ENCODE measurements at places on chromosomes 2 and 18.

DNA sequence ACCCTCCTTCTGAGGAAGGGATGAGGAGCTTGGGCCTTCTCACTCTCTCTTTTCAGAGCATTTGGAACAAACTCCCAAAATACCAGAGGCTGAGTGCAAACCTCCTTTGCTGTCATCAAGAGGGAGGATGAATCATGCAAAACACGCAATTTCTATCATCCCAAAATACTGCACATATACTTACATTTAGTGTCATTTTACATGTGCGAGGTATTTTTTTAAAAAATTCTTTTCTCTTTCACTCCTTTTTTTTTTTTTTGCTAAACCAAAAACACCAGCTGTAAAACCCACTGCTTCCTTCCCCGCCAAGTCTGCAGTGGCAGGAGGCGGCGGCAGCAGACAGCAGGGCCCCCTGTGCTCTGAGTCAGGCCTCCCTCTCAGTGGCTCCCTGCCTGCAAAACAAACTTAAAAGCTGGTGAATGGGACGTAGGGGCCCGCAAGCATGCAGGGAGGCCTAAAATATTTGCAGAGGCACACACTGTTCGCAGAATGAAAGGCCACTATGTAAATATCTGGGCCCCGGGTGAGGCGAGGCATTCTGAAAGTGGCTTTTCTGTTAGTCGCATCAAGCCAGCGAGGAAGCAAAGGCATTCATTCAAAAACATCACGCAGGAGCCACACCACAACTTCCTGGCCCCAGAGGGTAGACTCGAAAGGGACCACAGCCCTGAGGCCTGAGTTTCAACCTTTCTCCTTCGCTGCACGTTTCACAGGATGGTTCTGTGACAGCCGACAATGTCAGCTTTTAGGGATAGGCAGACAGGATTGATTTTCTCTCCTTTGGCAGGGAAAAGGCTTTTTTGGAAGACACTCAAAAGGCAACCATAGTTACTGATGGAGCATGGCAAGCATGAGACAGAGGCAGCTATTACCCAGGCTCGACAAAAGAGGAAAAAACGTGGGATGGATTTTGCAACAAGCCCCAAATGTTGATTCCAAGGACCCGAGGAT, 73.4 kb downstream of the ACTR2 start:
- no peaks in the 10 kb centered on the region for H3K27me3 ChIP-seq
- no peaks in the 10 kb centered on the region for H3K36me3 ChIP-seq
- DNase-seq = no peak
- peak overlapping the region; percentile 14 for H3K4me3 ChIP-seq

DNA sequence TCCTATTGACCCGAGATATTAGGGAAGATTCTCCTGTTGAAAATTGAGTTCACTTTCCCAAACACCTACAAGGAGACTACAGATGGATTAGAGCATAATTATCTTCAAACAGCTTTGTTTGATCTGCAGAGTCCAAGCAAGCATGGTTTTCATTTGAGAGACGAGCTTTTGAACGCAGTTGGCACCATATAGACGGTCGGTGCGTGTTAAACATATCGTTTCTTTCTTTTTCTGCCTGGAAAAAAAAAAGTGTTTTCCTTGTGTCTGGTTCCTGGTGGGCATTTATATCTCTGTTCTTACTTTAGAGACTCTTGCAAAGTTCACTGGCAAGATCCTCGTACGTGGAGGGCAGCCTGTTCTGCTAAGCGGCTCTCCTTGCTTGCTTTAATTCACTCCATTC, 248.9 kb downstream of the TMEM182 start:
- H3K4me3 ChIP-seq = no peak overlapping the region
- no peaks in the 10 kb centered on the region for H3K36me3 ChIP-seq
- no peak overlapping the region for H3K27ac ChIP-seq
- no peak for DNase-seq

- H3K27me3 ChIP-seq = no peaks in the 10 kb centered on the region
- no peaks in the 10 kb centered on the region for H3K36me3 ChIP-seq
- DNase-seq = no peak
- H3K4me3 ChIP-seq = no peak overlapping the region
Observed at GRCh38 chr2:79977792-79978191, 326.8 kb downstream of the LRRTM1 start.

GRCh38 chr2:118222672-118223421, 134.6 kb downstream of the INSIG2 start:
- H3K36me3 ChIP-seq = no peaks in the 10 kb centered on the region
- peak overlapping the region; percentile 75 for H3K27ac ChIP-seq
- peak overlapping the region; percentile 52 for H3K4me3 ChIP-seq
- peaks cover 31% of the 10 kb centered on the region for H3K4me1 ChIP-seq

GRCh38 chr2:136645236-136645828, 120.0 kb upstream of the THSD7B start:
- no peaks in the 10 kb centered on the region for H3K36me3 ChIP-seq
- H3K27ac ChIP-seq = no peak overlapping the region
- H3K4me3 ChIP-seq = no peak overlapping the region
- H3K27me3 ChIP-seq = no peaks in the 10 kb centered on the region
- no peak for DNase-seq
- H3K4me1 ChIP-seq = no peaks in the 10 kb centered on the region

GRCh38 chr2:229665158-229665557, 49.2 kb downstream of the DNER start:
- H3K4me1 ChIP-seq = no peaks in the 10 kb centered on the region
- DNase-seq = no peak
- no peaks in the 10 kb centered on the region for H3K27me3 ChIP-seq
- H3K4me3 ChIP-seq = no peak overlapping the region
- no peak overlapping the region for H3K27ac ChIP-seq
- H3K36me3 ChIP-seq = no peaks in the 10 kb centered on the region

DNA sequence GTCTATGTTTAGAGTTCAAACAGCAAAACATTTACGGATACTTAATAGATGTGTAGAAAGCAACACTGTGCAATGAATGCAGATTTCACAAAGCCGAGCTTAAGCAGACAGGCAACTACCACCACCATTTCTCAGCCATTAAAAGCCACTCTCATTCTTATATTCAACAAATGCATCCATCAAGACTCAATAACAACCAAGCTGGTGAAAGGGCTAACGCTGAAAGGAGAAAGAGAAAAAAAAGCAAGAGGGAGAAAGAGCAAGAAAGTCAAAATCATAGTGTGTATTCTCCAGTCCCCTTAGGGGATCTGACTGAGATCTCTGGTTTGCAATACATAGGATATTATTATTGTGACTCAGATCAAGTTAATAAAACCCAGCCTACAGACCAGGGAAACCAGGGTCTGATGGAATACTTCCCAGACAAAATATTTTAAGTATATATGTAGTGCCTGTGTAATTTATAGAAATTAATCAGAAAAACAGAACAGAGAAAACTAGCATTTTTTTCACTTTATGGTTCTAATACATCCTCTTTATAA, 14.1 kb downstream of the SATB2 start:
- DNase-seq = no peak
- no peak overlapping the region for H3K27ac ChIP-seq

- no peak overlapping the region for H3K27ac ChIP-seq
- H3K36me3 ChIP-seq = no peaks in the 10 kb centered on the region
- no peak for DNase-seq
- no peak overlapping the region for H3K4me3 ChIP-seq
- no peaks in the 10 kb centered on the region for H3K4me1 ChIP-seq
- H3K27me3 ChIP-seq = no peaks in the 10 kb centered on the region
Observed at GRCh38 chr18:8561123-8561910, 47.9 kb upstream of the RAB12 start.

- peaks cover 57% of the 10 kb centered on the region for H3K36me3 ChIP-seq
- peaks cover 30% of the 10 kb centered on the region for H3K4me1 ChIP-seq
- no peak overlapping the region for H3K4me3 ChIP-seq
- DNase-seq = peak; percentile 44
- H3K27ac ChIP-seq = peak overlapping the region; percentile 53
Observed at GRCh38 chr2:3465844-3466481, 53.4 kb downstream of the ADI1 start.

DNA sequence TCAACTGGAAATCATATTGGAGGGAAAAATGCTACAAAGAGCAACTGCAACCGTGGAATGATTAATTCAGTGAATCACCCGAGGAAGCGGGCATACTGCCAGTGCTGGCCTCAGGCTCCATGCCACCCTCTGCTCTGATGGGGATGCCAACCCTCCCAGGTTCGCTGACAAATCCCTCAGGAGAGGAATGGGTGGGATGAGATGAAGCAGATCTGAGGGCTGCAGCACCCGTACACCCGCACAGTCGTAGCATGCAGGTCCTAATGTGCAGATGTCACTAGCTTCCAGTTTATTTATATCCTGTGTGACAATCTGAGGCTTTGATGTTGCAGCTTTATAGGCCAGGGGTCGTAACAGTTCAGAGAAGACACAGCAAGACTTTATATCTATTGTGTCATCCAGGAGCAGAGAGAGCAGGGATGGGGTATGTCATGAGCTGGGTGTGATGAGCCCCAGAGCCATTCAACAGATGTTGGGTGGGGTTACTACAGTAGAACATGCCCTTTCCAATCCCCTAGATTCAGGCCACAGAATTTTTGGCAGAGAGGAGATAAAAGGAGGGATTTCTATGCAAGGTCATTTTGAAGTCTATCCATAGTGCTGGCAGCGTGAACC, 44.6 kb downstream of the DPP4 start:
- DNase-seq = no peak
- no peaks in the 10 kb centered on the region for H3K36me3 ChIP-seq
- no peak overlapping the region for H3K4me3 ChIP-seq
- H3K4me1 ChIP-seq = peaks cover 39% of the 10 kb centered on the region

- H3K27ac ChIP-seq = no peak overlapping the region
- H3K4me3 ChIP-seq = no peak overlapping the region
- H3K36me3 ChIP-seq = no peaks in the 10 kb centered on the region
- H3K27me3 ChIP-seq = no peaks in the 10 kb centered on the region
- H3K4me1 ChIP-seq = peaks cover 12% of the 10 kb centered on the region
Observed at GRCh38 chr2:233855345-233855744, 1.0 kb upstream of the HJURP start.

GRCh38 chr2:191176801-191177438, 26.1 kb upstream of the STAT4 start:
- no peaks in the 10 kb centered on the region for H3K36me3 ChIP-seq
- no peak for DNase-seq
- H3K27ac ChIP-seq = no peak overlapping the region
- no peaks in the 10 kb centered on the region for H3K27me3 ChIP-seq
- no peak overlapping the region for H3K4me3 ChIP-seq

DNA sequence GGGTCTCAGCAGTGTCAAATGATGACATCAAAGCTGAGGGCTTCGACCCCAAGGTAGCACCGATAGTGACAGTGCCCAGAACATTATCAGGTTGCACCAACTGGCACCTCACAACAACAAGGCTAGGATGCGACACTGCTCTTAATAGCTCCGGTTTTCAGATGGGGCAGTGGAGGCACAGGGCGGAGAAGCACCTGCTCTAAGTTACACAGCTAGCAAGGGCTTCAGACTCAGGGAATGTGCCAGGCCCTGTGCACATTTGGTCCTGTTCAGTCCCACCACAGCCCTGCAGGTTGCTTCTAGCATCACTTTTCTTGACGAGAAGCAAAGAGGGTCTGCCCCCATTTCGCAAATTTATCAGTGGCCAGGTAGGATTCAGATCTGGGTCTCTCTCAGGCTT, 74.1 kb downstream of the DGKD start:
- no peaks in the 10 kb centered on the region for H3K36me3 ChIP-seq
- H3K4me3 ChIP-seq = no peak overlapping the region
- DNase-seq = peak; percentile 18
- H3K4me1 ChIP-seq = peaks cover 4% of the 10 kb centered on the region

GRCh38 chr2:197140045-197140444, 170.5 kb downstream of the ANKRD44 start:
- no peaks in the 10 kb centered on the region for H3K36me3 ChIP-seq
- DNase-seq = no peak

GRCh38 chr18:21129566-21130216, 18.1 kb upstream of the ROCK1 start:
- DNase-seq = no peak
- H3K36me3 ChIP-seq = no peaks in the 10 kb centered on the region
- no peak overlapping the region for H3K4me3 ChIP-seq
- no peaks in the 10 kb centered on the region for H3K4me1 ChIP-seq

DNA sequence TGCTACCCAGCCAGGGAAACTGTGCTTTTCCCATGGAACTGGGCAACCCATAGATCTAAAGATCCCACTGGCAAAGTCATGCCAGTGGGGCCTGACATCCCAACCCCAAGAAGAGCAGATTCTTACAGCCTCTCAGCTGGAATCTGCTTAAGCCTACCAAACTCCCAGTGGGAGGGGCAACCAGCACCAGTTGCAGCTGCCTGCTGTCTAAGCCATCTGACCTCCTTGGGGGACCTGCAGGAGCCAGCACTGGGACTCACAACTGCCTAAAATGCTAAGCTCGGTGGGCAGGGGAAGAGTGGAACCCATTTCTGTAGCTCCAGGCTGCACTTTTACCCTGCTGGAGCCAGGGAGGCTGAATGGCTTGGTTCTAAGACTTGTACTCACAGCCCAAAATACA, 770.7 kb upstream of the SLC8A1 start:
- no peaks in the 10 kb centered on the region for H3K4me1 ChIP-seq
- H3K4me3 ChIP-seq = no peak overlapping the region
- H3K36me3 ChIP-seq = no peaks in the 10 kb centered on the region
- no peaks in the 10 kb centered on the region for H3K27me3 ChIP-seq
- no peak for DNase-seq

DNA sequence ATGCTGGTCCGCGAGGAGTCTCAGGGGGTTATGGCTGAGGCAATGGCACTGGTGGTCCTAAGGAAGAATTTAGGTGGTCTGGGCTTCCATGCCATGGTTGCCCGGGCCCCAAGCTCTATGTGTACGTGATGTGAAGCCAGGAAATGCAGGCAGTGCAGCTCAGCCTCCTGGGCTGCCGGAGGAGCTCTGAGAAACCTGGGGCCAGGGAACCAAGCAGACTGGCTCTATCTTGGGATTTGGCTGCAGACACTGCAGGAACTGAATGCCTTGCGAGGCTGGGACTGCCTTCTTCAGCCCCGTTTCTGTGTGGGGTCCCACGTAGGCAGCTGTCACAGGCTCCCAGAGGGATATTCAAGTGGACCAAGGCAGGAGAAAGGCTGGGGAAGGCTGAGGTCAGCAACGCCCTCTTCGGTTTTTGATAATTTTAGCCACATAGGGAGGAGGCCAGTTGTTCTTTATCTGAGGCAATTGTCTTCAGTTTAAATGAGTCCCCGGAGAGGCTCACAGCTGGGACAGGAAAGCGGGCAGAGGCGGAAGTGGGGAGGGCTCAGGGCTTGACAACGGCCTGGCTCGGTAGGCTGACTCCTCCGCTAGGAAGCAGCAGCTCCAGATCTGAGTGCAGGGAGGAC, 77.7 kb downstream of the RHOB start:
- H3K4me3 ChIP-seq = no peak overlapping the region
- DNase-seq = no peak
- no peaks in the 10 kb centered on the region for H3K27me3 ChIP-seq
- peak overlapping the region; percentile 76 for H3K27ac ChIP-seq
- peaks cover 19% of the 10 kb centered on the region for H3K4me1 ChIP-seq

Measured in suprapubic skin (tissue), 4 donors.